ENCODE measurements at places on chromosomes 12 and 14. TPM values are rescaled to one million over a fixed set of nuclear protein-coding genes. Genes with fewer than 3 reads are reported as not detected.

Gene C12orf50
- total RNA-seq = not detected

Gene CATSPERB
- 23.8 TPM for total RNA-seq

Gene EEF1AKMT3
- 16.8 TPM for total RNA-seq

Gene KRT82
- not detected for total RNA-seq

Gene CLMN
- 73.5 TPM for total RNA-seq

Gene CCDC177
- not detected for total RNA-seq

DNA sequence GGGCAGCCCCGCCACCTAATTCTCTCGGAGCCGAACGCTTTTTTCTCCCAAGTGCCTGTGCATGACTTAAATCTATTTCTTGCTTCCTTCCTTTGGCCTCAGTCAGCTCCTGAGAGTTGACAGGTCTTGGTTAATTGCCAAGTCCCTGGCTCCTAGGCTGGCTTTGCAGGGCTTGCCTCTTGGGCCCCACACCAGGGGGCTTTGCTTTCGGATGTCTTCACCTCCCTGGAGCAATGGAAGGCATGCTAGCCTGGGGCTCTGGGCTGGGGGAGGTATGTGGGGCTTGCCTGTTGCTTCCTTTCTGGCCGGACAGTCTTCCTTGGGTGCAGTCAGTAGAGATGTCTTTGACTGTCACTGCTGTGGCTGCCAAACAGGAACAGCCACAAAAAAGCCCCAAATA, 2.2 kb upstream of the KRT80 start:
- DNase-seq = no peak
- H3K4me3 ChIP-seq = no peak overlapping the region
- no peaks in the 10 kb centered on the region for H3K36me3 ChIP-seq
- peaks cover 21% of the 10 kb centered on the region for H3K4me1 ChIP-seq

GRCh38 chr12:132488127-132489077, 1.5 kb upstream of the FBRSL1 start:
- no peaks in the 10 kb centered on the region for H3K36me3 ChIP-seq
- peaks cover 3% of the 10 kb centered on the region for H3K4me1 ChIP-seq
- DNase-seq = no peak
- H3K27me3 ChIP-seq = no peaks in the 10 kb centered on the region

GRCh38 chr14:61578745-61579144, 116.6 kb upstream of the HIF1A start:
- H3K4me3 ChIP-seq = no peak overlapping the region
- H3K36me3 ChIP-seq = no peaks in the 10 kb centered on the region
- no peaks in the 10 kb centered on the region for H3K27me3 ChIP-seq

GRCh38 chr14:91272341-91273272, 28.1 kb upstream of the GPR68 start:
- no peak overlapping the region for H3K4me3 ChIP-seq
- no peaks in the 10 kb centered on the region for H3K36me3 ChIP-seq
- DNase-seq = no peak
- H3K27ac ChIP-seq = no peak overlapping the region
- H3K27me3 ChIP-seq = no peaks in the 10 kb centered on the region

- no peaks in the 10 kb centered on the region for H3K36me3 ChIP-seq
- H3K27ac ChIP-seq = no peak overlapping the region
- H3K27me3 ChIP-seq = no peaks in the 10 kb centered on the region
- no peaks in the 10 kb centered on the region for H3K4me1 ChIP-seq
- H3K4me3 ChIP-seq = no peak overlapping the region
These were observed 181.3 kb downstream of the KIF26A start for GRCh38 chr14:104319491-104320241.

GRCh38 chr12:14308516-14308915, 57.0 kb upstream of the ATF7IP start:
- DNase-seq = no peak
- no peak overlapping the region for H3K27ac ChIP-seq
- no peaks in the 10 kb centered on the region for H3K27me3 ChIP-seq
- no peaks in the 10 kb centered on the region for H3K4me1 ChIP-seq
- no peaks in the 10 kb centered on the region for H3K36me3 ChIP-seq

GRCh38 chr12:53989227-53990113, 4.5 kb downstream of the HOXC10 start:
- no peak overlapping the region for H3K4me3 ChIP-seq
- H3K27ac ChIP-seq = no peak overlapping the region
- no peaks in the 10 kb centered on the region for H3K36me3 ChIP-seq
- no peaks in the 10 kb centered on the region for H3K4me1 ChIP-seq
- H3K27me3 ChIP-seq = peaks cover 3% of the 10 kb centered on the region

DNA sequence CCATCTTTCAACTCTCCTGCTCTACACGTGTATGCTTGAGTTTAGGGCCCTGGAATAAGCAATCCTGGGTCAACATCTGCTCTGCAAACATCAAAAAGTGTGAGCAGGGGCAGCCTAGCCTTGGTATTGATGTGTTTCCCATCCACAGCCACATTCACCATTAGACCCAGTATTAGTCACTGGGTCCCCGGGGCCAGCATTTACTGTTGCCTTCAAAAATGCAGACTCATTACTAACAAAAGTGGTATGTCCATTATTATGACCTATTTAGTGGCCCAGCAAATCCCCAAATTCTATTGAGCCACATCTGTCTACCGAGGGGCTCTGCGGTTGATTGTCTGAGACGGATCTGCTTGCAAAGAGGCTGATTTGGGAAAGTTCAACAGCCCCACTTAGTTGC, 661.8 kb downstream of the DIO2 start:
- no peaks in the 10 kb centered on the region for H3K36me3 ChIP-seq
- no peaks in the 10 kb centered on the region for H3K27me3 ChIP-seq
- H3K4me1 ChIP-seq = no peaks in the 10 kb centered on the region
- no peak overlapping the region for H3K27ac ChIP-seq
- no peak overlapping the region for H3K4me3 ChIP-seq
- DNase-seq = no peak

GRCh38 chr12:123971770-123972456, 718 bp downstream of the CCDC92 start:
- DNase-seq = peak; percentile 46
- peak overlapping the region; percentile 83 for H3K4me3 ChIP-seq
- H3K27me3 ChIP-seq = no peaks in the 10 kb centered on the region
- no peaks in the 10 kb centered on the region for H3K36me3 ChIP-seq
- peak overlapping the region; percentile 92 for H3K27ac ChIP-seq

DNA sequence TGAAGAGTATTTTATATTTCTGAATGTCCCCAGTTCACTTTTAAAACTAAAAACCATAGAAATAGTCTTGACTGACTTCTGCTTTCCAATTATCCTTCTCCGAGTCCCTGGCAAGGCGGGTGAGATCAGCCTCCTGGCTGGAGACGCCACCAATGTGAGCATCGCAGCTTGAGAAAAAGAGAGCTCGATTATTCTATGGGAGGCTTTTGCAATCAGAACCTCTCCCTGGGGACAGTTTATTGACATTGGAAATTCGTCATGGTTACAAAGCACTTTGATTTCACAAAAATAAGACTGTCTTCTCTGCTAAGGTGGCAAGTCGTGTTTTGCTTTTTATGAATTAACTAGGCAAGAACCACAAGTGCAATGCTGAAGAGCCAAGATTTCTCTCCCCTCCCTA, 23.6 kb upstream of the GPHB5 start:
- H3K27me3 ChIP-seq = no peaks in the 10 kb centered on the region
- no peaks in the 10 kb centered on the region for H3K36me3 ChIP-seq
- H3K27ac ChIP-seq = no peak overlapping the region
- no peaks in the 10 kb centered on the region for H3K4me1 ChIP-seq
- no peak overlapping the region for H3K4me3 ChIP-seq

GRCh38 chr12:121537814-121538698, 42.8 kb downstream of the KDM2B start:
- H3K27ac ChIP-seq = peak overlapping the region; percentile 93
- no peaks in the 10 kb centered on the region for H3K27me3 ChIP-seq
- peaks cover 6% of the 10 kb centered on the region for H3K4me1 ChIP-seq
- H3K4me3 ChIP-seq = peak overlapping the region; percentile 64
- DNase-seq = no peak

GRCh38 chr14:100107236-100107635, 42.0 kb downstream of the EVL start:
- no peaks in the 10 kb centered on the region for H3K27me3 ChIP-seq
- no peak for DNase-seq
- H3K36me3 ChIP-seq = no peaks in the 10 kb centered on the region
- no peak overlapping the region for H3K27ac ChIP-seq

DNA sequence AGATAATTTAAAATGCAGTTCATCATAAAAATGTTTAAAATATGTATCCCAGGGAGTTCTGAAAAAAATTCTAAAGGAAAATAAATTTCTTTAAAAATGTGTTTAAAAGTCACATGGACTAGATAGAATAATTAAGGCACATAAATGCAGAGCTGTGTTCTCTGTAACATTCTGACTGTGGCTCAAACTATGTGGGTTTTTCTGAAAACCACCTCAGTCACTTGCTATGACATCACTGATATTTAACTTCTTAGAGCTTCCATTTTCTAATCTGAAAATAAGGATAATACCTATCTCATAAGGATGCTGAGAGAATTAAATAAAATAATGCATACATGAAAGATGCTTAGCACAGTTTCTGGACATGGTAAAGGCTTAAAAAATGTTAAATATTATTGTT, 107.3 kb downstream of the SLC41A2 start:
- no peaks in the 10 kb centered on the region for H3K27me3 ChIP-seq
- no peak for DNase-seq
- H3K4me3 ChIP-seq = no peak overlapping the region
- H3K36me3 ChIP-seq = no peaks in the 10 kb centered on the region
- H3K4me1 ChIP-seq = peaks cover 5% of the 10 kb centered on the region

- no peak overlapping the region for H3K4me3 ChIP-seq
- no peak overlapping the region for H3K27ac ChIP-seq
- no peaks in the 10 kb centered on the region for H3K27me3 ChIP-seq
- H3K36me3 ChIP-seq = no peaks in the 10 kb centered on the region
- no peak for DNase-seq
- H3K4me1 ChIP-seq = no peaks in the 10 kb centered on the region
These were observed 937.2 kb upstream of the FLRT2 start for GRCh38 chr14:84592770-84593169.

GRCh38 chr12:131383291-131383690, 327.6 kb upstream of the SFSWAP start:
- DNase-seq = no peak
- H3K27ac ChIP-seq = no peak overlapping the region
- H3K4me3 ChIP-seq = no peak overlapping the region
- no peaks in the 10 kb centered on the region for H3K36me3 ChIP-seq
- H3K27me3 ChIP-seq = peaks cover 4% of the 10 kb centered on the region

DNA sequence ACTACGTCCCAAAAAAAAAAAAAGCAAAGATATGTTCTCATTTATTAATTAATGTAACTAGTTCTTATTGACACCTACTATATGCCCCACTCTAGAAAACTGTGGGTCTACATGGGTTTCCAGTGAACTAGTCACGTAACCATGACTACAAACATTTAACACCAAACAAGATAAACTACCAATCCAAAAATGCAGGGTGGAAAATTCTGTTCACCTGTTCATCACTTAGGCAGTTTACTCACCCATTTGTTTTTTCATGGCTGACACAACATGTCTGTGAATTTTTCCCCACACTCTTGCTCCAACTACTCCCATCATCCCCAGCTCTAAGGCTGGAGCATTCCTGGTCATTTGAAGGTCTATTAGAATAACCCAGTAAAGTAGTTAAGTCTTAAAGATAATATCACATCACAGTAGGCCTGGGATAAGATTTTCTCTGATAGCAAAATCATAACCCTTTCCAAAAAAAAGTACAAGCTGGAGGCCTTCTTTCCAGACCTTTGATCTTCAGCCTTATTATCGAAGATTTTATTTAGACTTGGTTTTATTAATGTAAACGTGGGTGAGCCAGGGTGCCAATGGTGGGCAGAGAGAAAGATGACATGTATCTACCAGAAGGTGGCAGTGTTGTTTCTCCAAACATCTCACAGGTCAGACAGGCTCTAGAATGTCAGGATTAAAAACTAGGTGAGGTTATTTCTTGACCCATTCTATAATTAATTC, 61.6 kb upstream of the DAAM1 start:
- H3K27me3 ChIP-seq = peaks cover 8% of the 10 kb centered on the region
- no peak overlapping the region for H3K4me3 ChIP-seq
- DNase-seq = no peak

DNA sequence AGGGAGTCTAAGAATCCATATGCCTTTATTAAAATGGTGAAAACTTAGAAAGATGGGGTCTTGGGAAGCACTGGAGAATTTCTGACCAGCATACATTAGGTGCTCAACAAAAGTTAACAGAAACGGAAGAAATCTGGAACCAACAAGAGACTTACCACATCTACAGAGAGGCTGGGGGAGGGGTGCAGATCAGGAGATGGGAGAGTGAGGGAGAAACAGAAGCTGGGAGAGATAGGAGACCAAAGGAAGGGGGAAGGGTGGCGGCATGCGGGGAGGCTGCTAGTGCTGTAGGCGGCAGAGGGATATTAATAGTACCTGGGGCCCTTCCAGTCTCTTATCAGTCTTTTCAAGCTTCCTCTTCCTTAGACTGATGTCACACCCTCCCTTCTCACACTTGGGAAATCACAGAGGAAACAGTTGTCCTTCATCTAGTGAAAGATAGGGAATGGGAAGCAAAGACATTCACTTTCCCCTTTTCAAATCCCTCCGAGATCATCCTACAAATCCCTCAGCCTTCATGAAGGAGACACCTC, 18.1 kb downstream of the ZBTB39 start:
- no peaks in the 10 kb centered on the region for H3K4me1 ChIP-seq
- H3K36me3 ChIP-seq = no peaks in the 10 kb centered on the region
- no peak overlapping the region for H3K4me3 ChIP-seq

DNA sequence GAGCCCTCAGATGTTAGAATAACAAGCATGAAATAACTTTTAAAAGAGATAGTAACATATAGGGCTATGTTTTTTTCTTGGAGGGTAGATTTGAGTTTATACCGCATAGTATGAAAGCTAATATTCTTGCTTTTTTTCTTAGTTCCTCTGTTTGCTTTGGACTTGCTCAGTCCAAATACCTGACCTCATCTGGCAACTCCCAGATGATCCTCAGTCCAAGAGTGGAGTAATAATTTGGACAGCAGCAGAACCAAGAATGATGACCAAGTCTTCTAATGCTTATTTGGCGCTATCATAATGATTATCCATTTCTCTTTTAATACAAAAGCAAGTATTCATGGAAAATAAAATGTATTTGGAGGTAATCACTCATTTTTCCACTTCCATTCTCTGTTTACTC, 45.6 kb downstream of the GUCY2C start:
- no peak overlapping the region for H3K27ac ChIP-seq
- no peak for DNase-seq
- no peaks in the 10 kb centered on the region for H3K4me1 ChIP-seq
- no peaks in the 10 kb centered on the region for H3K36me3 ChIP-seq
- no peak overlapping the region for H3K4me3 ChIP-seq

DNA sequence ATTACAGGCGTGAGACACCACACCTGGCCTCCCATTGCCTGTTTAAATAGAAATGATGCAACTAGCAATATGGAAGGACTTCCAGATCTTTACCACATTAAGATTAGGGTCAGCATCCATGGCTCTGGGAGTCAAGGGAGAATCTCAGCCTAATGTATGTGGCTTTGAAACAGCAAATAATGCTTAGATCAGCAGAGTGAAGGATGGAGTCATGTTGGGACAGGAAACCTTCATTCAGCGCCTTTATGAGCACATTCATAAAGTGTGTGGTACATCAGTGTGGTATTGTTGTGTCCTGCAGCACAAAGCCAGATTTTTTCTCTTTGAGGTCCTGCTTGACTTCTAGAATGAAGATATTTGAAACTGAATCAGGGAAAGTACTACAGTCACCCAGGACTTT, 15.3 kb upstream of the SPSB2 start:
- no peak for DNase-seq
- H3K27ac ChIP-seq = no peak overlapping the region
- no peaks in the 10 kb centered on the region for H3K27me3 ChIP-seq
- no peaks in the 10 kb centered on the region for H3K36me3 ChIP-seq

GRCh38 chr12:90627180-90627896, 327.6 kb downstream of the CCER1 start:
- H3K4me3 ChIP-seq = no peak overlapping the region
- no peaks in the 10 kb centered on the region for H3K27me3 ChIP-seq
- H3K36me3 ChIP-seq = no peaks in the 10 kb centered on the region
- no peaks in the 10 kb centered on the region for H3K4me1 ChIP-seq
- DNase-seq = no peak
